Forelimb muscle (tissue), 1 donor: ENCODE measurements at places on chromosomes 2 and 18.

DNA sequence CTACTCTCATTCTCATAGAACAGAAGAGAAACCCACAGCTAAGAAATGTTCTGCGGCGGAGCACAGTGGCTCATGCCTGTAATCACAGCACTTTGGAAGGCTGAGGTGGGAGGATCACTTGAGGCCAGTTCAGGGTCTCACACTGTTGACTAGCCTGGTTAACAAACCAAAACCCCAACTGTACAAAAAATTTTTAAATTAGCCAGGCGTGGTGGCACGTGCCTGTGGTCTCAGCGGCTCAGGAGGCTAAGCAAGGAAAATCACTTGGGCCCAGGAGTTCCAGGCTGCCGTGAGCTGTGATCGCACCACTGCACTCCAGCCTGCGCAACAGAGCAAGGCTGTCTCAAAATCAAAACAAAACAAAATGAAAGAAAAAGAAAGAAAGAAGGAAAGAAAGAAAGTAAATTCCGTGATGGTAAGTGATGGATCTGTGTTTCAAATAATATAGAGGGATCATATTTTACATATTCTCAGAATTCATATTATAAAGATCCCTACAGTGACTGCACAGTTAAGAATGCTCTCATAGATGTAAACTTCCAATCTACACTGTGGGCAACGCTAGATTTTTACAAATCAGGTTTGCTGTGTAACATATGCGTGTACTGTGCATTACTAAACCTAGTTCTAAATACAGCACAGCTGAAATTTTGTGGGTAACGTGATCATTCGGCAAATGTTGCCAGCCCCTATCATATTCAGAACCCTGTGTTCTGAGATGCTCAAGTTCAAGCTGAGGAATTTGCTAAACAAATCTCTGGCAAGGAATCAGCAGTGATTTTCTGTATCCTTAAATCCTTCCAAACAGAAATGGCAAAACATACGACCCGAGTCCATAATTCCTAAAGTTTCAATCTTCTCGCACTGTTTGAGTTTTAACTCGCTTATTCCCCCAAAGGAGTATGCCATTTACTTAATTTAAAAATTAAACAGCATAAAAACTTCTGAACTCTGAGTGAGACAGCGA is 1.2 kb upstream of the RAB12 start:
- DNase-seq = no peak

- no peak for DNase-seq
Measured at GRCh38 chr2:239267288-239267951, 133.4 kb downstream of the HDAC4 start.

GRCh38 chr2:239034561-239035341 is 186.9 kb downstream of the TWIST2 start:
- DNase-seq = no peak

DNA sequence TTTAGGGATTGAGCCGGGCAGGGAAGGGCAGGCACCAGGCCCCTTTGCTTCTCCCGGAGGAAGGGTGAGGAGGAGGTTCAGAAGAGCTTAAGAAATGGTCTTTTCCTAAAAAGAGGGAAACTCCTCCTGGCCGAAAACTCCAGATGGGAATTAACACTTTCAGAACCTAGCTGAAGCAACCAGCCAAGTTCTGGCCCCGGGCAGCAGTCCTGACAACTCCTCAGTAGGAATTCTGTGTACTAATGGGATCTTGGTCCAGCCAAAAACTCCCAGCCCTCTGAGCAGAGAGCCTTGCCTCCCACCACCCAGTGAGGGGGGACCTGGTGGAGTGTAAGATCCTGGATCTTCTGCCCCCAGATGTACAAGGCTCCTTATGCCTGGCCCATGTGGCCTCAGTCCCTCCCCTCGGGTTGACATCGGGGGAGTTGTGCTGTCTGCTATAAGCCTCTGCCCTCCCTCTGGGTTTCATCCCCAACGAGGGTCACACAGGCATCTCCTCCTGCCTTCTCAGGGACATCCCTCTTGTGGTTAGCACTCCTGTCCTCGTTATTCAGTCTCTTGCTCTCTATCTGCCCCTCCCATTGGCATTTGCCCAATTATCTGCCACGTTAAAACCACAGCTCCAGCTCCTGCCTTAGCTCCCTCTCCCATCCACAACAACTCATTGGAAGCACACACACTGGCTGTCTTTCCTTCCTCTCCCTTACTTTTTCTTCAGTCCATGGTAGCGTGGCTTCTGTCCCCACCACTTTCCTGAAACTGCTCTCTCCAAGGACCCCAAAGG is 184.6 kb downstream of the CYP26B1 start:
- DNase-seq = no peak

- DNase-seq = no peak
Measured at GRCh38 chr18:75317703-75318102, 107.1 kb downstream of the TSHZ1 start.

DNA sequence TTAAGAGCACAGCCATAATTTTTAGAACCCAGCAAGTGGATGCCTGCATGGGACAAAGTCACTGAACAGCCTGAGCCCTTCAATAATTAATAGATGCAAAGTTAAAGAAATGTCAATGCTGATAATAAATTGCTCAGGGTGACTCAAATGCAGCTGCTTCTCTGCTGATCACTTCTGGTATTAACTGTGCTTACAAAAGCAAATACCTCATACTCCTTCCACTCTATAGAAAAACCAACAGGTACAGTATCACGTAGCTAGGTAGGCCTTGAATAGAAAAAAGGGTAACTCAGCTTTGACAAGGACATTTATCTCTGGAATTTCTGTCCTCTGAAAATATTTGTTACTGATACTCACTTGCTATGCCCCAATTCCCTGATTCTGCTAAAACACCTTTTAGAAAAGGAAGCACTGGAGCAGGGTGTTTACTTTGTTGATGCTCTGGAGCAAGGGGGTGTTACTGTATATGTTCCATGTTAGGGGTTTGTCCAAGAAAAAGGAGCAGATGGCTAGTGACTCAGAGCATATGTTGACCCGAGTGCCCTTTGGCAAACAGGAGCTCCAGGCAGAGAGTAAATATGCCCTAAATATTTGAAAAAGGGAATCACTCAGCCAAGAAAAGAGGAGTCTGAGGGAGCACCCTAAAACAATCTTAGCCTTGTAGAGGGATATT is 59.1 kb upstream of the RTN4 start:
- DNase-seq = no peak

DNA sequence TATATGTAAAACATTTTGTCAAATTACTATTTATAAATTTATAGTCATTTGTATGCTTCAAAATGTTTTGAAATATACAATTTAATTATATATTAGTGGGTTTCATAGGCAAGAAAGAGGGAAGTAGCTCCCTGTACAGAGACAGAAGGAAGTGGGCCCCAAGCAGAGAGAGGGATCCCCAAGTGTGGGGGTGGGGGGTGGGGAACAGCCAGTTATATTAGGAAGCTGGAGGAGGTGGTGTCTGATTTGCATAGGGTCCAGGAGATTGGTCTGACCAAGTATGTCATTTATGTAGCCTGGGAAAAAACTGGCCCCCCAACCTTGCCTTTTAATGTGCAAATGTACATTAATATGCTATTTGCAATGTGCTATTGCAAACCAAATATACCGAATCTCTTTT is 76.5 kb upstream of the ZSWIM2 start:
- no peak for DNase-seq

DNA sequence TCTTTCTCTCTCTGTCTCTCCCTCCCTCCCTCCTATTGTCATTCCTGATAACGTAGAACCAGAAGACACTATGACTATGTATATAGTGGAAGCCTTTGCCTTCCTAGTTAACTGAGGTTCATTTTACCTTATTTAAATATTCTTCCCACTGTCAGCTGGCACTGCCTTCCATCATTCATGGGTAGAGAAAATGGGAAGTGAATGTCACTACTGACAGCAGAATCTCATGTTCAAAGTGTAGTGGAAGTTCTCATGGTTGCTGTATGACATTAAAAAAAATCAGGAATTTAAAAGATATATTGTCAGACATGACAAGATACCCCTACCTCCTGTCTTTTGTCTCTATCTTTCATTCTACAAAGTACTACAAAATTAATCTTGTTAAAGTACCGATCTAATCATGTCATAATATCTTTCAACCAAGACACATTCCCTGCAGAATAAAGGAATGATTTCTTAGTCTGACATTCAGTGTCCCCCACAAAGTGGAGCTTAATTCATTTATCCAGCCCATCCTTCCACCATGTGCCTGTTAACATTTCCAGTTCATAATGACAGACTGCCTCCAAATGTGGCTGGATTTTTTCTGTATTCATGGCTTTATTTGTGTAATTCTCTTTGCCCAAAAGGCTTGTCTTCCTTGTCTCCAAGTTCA is 250.1 kb upstream of the CDH20 start:
- DNase-seq = no peak

DNA sequence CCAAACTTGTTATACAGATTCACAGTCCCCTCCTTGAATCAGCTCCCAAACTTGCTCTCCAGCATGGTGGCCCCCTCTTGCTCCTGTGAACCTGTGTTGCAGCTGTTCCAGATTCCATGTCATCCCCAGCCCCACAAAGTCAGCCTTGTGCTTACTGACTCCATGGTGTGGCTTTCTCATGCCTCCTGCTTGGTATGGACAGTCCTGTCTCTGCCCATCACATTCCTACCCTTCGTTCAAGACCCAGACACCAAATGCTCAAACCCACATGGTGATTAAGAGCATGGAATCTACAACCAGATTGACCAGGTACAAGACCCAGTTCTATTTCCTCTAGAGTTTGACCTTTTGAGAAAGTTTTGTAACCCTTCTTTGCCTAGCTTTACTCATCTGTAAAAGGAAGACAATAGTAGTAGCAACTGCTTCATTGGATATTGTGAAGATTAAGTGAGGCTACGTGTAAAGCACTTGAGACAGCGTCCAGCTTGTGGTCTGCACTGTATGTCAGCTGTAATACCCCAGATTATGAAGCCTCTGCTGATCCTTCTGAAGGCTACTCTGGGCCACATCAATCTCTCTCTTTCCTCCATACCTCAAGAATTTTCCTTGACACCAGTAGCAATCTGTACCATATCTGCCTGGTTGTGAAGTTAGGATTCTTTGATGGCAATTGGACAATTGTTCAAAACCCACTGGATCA is 146.4 kb upstream of the HAAO start:
- no peak for DNase-seq

DNA sequence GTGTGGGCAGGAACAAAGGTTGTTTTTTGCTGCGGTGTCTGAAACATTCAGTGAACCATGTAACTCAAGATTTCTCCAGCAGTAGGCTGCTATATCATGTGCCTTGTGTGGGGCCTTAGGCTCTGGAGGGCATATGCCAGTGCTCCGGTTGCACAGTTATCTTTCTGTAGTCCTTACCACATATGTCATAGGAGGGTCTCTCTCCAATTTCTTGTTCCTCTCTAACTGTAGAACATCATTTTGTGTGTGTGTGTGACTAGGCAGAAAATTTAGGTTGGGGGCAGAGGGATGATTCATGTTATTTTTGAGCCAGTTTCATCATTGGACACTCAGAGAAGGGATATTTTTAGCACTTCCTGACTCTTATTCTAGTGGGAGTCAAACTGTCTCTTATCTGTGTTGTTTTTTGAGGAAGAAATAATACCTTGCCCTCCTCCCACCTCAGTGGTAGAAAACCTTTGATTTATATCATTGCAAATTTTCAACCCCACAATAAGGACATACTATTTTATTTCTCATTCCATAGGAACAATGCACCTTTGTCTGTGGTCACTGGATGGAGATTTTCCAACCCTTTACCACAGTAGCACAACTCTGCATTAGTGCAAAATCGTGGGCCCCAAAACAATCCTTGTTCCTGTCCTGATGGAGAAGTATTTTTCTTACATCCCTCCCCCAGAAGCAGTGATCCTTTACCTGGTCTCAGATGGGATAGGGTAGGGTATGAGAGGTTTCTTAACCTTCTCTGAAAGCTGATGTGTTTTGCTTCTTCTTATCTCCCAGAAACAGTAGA is 113.9 kb downstream of the CCDC74A start:
- DNase-seq = no peak
